Cardiac fibroblast (primary cell): ENCODE measurements at places on chromosomes 4 and X.

- peak; percentile 10 for DNase-seq
These were observed 331.5 kb downstream of the RPA4 start for GRCh38 chrX:97215186-97215585.

GRCh38 chr4:61011051-61011450 lies 189.1 kb upstream of the ADGRL3 start:
- DNase-seq: no peak

DNA sequence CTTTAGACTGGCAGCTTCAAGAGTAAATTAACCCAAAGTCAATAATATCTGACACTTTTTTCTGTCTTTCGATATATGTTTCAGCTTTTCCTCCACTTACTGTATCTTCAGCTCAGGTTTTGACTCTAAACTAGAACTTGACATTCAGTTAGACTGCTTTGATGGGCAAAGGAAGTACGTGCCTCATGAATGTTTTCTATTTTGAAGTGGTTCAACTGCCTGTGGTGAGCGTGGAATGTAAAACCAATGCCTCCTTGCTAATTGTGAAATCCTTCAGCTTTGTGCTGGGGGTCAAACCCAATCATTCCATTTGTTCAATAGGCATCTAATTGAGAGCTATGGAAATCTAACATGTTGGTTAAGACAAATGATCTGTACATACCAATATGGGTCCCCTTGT lies 857.0 kb upstream of the HTR2C start:
- no peak for DNase-seq

DNA sequence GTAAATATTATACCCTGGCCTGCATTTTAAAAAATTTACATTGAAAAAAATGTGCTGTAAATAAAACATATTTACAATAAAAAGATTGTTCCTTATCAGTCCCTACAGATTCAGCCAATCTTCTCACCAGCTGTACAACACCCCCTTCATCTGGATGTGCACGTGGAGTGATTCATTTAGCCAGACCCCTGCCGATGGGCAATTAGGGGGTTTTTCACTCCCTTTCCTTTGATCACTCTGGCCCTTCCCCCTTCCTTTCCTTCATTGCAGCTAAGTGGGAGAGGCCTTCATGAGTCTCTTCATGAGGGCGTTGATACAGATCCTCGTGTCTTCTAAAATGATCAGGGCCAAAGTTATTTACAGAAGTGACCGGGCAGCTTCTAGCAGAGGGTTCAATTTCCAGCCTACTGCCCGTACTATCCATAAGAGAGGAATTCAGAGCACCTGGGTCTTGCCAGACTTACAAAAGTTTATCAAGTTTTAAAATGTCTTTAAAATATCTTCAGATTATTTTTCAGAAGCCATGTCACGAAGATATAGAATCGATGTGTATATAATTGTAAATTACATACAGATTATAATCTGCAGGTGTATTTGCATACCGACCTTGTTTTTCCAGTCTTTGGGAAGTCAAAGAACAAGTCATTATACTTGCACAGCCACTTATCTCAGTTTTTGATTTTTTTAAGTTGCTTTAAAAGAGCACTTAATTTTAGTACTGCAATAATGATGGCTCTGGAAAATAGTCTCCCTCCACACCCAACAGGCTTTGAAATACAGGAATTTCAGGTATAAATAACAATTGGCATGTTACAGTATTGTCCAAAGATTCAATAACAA lies 21.4 kb upstream of the RASL11B start:
- DNase-seq: no peak

- DNase-seq: no peak
These were observed 280.6 kb downstream of the PPP3CA start for GRCh38 chr4:101066626-101067170.

GRCh38 chr4:95231681-95232080 lies 317.1 kb downstream of the UNC5C start:
- DNase-seq: no peak

DNA sequence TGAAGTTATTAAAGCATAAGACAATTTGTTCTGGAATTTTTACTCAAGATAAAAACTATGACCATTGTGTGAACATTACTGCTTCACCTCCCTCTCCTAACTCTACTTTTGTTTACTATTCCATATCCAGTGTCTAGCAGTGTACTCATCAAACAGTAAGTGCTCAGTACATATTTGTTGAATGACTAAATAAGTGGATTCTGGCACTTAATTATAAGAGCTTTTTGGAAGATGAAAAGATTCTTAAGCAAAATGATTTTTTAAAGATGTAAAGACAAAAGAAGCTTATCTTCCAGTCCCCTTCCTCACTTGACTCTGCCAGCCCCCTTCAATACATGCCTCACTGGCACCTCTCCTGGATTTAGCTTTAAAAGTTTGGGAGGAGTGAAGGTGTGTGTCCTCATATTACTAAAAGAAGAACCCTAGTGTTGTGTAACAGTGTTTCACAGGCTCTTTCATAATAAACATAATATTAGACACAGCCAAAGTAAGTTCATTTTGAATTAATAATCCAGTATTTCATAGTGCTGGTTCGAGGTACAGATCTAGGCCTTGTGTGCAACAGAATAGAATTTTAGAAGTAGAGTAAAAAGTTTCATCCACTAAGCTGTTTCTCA lies 53.0 kb downstream of the GAB1 start:
- DNase-seq: peak; percentile 36

DNA sequence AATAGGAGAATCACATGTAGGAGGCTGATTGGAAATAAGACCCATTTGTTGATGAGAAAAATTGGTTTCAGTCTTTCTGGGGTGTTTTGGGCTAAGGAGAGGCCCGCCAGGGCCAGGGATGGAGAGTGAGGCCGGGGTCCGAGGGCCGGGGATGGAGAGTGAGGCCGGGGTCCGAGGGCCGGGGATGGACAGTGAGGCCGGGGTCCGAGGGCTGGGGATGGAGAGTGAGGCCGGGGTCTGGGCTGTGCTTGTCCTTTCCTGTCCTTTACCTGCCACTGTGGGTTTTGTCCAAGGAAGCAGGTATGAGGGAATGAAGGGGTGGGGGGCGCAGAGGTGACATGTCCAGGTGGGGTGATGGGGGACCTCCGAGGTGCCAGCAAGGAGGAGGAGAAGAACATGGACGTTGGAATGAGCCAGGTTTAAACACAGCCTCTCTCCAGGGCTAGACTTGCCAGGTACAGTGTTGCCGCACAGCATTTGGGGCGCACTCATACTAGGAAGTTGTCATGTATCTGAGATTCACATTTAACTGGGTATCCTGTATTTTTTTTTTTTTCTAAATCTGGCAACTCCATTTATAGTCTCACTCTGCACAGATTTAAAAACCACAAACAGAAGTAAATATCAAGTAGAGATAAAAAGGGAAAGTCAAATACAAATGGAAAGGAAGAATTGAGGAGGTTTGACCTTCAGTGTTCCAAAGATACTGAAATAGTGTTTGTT lies 8.8 kb downstream of the RGS12 start:
- DNase-seq: no peak

GRCh38 chr4:118765399-118765798 lies 70.5 kb downstream of the SEC24D start:
- DNase-seq: peak; percentile 97

DNA sequence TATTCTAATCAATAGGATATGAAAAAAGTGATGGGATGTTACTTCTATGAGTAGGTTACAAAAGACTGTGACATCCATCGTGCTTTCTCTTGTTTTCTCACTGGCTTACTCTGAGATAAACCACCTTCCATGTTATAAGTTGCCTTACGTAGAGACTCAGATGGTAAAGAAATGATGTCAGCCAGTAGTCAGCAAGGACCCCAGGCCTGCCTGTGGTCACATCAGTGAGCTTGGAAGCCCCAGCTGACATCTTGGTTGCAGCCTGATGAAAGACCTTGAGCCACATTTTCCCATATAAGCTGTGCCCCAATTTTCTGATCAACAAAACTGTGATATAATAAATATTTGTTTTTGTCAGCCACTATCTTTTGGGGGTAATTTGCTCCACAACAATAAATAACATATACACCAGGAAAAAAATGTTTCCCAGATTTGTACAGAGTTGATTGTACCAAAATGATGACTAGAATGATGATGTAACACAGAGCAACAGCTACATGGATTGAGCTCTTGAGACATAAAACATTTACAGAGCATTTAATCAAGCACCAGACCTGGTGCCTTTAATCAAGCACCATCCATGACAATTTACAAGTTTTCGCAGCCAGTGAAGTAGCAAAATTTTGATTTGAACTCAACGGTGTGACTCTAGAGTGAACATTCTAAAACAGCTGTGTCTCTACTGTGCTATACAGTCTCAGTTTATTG lies 11.2 kb upstream of the DCAF12L2 start:
- DNase-seq: no peak

- DNase-seq: no peak
These were observed 10.6 kb downstream of the ABCD1 start for GRCh38 chrX:153735274-153735673.

- DNase-seq: no peak
These were observed 91.4 kb upstream of the GATB start for GRCh38 chr4:151852202-151852601.

DNA sequence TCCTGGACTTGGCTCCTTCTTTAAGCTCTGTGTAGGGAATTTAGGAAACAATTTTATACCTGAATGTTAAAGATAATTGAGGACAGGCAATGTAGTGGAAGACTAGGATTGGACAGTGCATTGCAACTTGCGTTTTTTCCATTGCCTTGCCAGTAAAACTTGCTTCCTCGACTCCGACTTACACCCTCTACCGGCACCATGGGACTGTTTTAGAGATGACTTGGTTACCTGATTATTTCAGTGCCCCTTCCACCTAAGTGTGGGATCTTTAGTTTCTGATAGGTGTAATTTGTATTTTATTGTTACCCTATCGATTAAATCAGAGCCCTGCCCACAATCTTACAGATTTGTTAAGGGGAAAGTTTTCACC lies 1.2 kb downstream of the PRPS1 start:
- DNase-seq: peak; percentile 38

DNA sequence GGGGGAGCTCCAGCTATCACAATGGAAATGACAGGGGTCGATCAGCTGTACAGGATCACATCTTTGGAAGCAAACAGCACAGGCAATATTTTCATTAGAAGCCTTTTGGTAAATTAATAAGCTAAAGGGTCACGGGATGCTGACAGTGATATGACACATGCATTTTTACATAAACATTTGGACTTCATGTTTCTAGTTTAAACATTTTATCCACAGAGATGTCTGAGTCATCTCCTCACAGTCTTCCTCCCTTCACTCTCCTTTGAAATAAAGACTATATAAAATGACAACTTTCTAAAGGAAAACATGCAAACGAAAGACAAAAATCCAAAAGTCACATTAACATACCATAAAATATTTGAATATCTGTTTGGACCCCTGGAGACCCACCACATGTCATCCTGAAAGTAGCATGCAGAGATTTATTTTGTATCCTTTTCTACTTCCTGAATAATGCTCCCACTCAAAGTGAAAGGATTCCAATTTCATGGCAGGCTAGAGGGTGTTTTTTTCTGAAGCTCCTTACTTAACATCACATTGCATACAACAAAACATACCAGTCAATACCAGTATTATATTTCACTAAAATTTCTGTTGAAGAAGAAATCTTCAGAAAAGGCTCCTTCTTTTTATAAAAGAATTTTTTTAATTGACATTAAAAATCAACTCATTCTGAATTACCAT lies 200.1 kb upstream of the PPARGC1A start:
- DNase-seq: peak; percentile 17

DNA sequence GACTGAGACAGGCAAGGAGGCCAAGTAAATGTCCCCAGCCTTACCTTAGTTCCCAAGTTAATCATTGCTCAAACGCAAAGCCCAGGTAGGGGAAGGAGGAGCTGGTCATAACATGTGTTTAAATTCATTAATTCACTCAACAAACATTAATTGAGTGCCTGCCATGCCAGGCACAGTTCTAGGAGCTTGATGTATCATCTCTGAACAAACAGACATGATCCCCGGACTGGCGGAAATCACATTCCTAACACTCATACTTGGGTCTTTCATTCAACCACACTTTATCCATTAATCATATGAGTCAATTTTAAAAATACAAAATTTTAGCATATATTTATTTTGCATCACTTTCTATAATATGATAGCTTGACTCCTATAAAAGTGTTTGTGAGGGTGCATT lies 335.3 kb upstream of the NOCT start:
- DNase-seq: no peak

- DNase-seq: no peak
These were observed 10.6 kb upstream of the AMOT start for GRCh38 chrX:112851161-112851779.

- DNase-seq: no peak
These were observed 13.6 kb upstream of the HELT start for GRCh38 chr4:185004562-185005218.

DNA sequence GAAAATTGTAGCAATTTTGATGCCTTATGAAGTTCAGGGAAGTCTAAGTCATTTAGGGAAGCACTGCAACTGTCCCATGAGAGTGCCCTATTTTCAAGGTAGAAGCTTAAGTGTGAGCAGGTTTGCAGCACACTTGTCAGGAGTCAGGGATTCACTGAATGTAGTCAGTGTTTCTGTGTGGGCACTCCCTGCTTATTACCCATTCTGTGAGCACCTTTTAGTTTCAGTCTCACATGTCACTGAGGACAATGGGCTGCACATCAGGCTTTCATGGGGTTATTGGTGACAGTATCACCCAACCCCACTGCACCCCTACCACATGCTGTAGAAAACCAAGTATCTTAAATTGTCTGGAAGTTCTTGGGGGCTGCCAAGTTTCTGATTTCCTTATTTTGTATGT lies 2.9 kb upstream of the CCNG2 start:
- DNase-seq: no peak

DNA sequence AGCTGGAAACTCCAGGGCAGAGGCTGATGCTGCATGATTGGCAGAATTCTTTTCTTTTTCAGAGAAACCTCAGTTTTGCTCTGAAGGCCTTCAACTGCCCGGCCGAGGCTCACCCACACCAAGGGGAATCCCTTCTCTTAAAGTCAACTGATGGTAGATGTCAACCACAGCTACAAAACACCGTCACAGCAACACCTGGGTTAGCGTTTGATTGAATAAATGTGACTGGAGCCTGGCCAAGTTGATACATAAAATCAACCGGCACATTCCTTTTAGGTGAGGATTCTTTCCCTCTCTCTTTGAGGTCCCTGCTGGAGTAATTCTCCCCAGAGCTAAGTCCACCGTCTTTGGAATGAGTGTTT lies 15.2 kb upstream of the KIAA0232 start:
- no peak for DNase-seq

- DNase-seq: peak; percentile 86
These were observed 213.6 kb downstream of the PALLD start for GRCh38 chr4:168710353-168710946.

GRCh38 chrX:19882066-19882775 lies 5.2 kb downstream of the SH3KBP1 start:
- DNase-seq: no peak

GRCh38 chrX:40107291-40108161 lies 9.8 kb upstream of the BCOR start:
- peak; percentile 37 for DNase-seq

GRCh38 chr4:32929796-32930699 lies 2209.9 kb downstream of the PCDH7 start:
- no peak for DNase-seq

DNA sequence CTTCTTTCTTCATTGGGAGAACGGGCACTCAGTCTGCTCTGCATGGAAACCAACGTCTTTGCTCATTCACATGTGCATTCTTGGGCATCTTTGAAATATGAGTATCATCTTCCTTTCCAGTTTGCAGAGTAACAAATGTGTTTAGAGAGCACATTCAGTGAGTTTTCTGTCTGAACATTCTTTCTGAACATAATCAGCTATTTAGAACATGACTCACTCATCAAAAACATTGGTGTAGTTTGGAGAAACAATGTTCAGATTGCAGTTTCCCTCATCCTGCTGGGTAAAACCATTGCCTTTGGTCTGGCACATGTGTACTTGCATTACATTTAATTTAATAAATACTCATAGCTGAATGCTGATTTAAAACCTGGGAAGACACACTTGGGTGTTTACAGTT lies 81.5 kb upstream of the F9 start:
- DNase-seq: peak; percentile 0
